ENCODE measurements at places on chromosomes 16 and 17.

GRCh38 chr16:28140788-28141618, 70.8 kb downstream of the XPO6 start:
- no peak for DNase-seq

DNA sequence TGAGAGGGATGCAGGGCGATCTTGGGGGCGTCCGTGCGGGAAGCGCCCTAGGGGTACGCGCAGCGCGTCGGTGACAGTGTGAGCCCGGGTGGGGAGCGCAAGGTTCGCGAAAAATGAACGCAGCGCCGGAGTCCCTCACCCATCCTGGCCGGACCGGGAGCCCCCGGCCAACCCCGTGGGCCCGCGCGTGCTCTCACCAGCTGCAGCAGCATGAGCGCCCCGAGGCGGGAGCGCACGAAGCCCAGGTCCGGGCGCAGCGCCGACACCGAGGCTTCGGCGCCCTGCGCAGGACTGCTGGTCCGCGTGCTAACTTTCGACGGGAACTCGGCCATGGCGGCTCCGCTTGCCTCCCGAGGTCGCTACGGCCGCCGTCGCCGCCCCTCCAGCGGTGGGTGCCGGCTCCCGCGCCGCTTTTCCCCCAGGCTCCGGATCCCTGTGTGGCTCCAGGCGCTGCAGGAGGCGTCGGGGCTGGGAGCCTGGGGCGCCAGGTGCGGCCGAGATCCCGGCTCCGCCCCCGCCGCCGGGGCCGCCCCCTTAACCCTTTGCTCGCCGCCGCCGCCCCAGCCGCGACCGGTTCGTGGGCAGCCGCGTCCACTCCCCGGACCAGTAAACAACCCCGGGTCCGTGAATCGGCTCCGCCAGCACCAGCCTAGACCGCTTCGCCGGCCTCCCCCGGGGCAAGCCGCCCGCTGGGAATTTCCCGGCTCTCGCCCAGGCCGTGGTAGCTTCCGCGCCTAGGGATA, at the start of gene PLLP:
Gene PLLP (minus strand): TSS at position 464 of the 743 bp plus-strand sequence. CDS start 132 bp downstream, at position 332.
- no peak for DNase-seq

DNA sequence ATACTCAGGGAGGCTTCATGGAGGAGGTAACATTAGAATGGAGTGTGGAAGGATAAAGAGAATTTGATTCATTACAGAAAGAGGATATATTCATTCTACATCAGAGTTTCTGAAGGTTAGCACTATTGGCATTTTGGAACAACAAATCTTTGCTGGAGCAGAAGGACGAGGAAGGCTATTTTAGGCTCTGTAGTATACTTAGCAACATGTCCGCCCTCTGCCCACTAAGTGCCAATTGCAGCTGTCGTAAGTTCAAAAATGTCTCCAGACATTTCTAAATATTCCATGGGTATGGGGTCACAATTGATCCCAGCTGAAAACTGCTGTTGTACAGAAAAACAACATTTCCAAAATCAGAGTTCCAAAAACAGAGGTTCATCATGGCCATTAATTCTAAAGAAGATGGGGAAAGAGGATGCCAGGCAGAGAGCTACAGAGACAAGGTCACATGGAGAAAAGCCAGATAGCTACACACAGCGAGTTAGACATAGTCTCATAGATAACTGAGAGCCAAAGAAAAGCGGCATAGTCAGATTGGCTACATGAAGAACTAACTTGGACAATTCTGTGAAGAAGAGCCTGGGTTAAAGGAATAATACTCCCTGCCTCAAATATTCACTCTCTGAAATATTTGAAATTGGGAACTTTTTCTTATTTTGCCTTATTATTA, 846.4 kb upstream of the CDH8 start:
- DNase-seq: no peak

DNA sequence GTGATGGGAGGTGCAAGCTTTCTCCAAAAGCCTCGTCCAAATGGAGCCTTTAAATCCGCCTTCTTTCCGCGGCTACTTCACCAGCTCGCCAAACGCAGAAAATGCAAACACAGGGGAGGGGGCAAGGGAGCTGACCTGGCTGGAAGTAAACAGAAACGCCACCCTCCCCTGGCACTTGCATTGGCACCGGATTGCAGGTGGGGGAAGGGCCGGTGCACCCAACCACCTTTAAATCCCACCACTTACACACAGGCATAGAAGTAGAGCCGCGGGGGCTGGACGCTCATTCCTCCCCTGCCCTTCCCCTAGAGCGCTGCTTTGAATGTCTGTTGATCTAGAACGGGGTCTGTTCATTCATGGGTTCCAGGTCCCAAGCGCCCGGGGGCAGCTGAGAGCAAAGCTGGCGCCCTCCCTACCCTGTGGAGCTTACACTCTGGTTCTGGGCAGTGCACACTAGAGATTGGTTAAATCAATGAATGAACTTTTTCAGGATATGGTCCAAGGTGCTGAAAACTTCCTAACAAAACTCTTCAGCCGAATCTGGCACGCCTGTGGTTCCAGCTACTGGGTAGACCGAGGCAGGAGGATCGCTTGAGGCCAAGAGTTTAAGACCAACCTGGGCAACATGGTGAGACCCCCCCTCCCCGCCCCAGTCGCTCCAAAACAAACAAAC, 920 bp upstream of the ZCCHC14 start:
- DNase-seq: no peak

DNA sequence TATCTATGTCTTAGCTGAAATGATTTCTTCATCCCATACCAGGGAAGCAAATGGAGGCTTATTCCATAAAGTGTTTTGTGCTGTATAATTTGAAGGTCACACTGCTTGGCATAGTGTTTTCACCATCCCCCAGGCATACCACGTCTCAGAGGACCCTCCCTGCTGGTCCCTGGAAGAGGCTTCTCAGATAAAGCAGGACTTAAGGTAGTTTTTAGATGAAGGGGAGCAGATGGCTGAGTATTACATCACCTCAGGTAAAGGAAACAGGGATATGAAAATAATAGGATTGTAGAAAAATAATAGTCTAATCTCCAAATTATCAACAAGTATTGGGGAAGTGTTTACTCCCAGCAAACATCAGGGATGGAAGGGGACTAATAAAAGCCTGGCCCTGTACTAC, 7.3 kb upstream of the SMG1 start:
- DNase-seq: no peak

GRCh38 chr17:33267271-33267790, 25.8 kb downstream of the ASIC2 start:
- DNase-seq: no peak

- no peak for DNase-seq
Observed at GRCh38 chr17:80990921-80991644, 558 bp upstream of the CHMP6 start.

- DNase-seq: no peak
Observed at GRCh38 chr16:87789437-87790291, 23.9 kb upstream of the KLHDC4 start.

DNA sequence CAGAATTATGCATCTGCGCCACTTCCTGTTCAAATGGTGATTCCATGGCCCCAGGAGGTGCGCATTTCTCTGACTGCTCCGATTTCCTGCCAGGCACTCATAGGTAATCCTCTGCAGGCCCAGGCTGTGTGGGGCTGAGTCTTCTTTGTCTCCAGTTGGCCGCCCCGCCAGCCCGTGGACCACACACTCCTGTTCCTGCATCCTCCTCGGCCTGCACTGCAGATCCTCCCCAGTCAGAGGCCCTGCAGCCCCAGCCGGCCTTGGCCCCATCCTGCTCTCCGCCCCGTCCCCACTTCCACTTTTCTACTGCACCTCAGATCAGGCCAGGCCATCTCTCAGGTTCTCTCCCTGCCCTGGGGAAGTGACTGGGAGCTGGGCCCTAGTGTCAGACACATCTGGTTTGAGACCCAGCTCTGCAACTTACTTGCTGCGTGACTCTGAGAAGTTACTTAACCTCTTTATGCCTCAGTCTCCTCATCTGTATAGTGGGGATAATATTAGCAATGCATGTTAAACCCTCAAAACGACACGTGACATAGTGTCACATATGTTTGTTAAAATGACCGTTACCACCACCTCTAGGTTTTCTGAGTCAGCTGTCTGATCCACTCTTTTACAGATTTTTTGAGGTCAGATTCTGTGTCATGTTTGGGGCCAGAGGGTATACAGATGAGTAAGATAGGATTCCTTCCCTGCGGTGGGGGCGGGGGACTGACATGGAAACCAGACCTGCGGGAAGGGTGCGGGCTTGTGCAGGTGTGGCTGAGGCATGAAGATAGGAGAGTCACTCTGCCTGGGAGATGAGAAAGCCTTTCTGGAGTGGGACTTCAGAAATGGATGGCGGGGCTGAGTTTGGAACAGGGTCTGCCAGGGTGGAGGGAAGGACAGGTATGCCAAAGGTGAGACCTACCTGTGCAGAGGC, 12.8 kb downstream of the RAB11FIP4 start:
- DNase-seq: no peak

- no peak for DNase-seq
Observed at GRCh38 chr16:68646953-68647659, 2.0 kb downstream of the CDH3 start.

- DNase-seq: no peak
Observed at GRCh38 chr17:31327534-31328159, 6.2 kb upstream of the EVI2A start.

Measured in nucleus accumbens (tissue), 56 donors.